ENCODE measurements at places on chromosomes 16 and 17.

GRCh38 chr16:10576390-10577304 lies 3.8 kb downstream of the EMP2 start:
- no peak for DNase-seq

DNA sequence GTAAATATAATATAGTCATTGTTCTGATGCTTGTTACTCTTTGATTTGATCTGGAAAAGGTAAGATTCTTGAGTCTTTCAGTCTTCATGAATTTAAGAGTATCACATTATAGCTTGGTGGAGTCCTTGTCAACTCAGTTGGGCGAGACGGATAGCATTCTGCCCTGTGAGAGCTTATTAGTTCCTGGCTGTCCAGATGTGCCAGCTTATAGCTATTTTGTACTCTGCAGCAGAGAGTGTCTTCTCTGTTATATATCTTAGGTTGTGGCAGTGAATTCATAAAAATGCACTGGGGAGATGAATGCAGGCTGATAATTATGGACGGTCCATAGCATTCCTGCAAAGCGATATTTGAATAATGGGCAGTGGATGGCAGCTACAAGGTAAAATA lies 51.0 kb upstream of the CRISPLD2 start:
- no peak for DNase-seq

GRCh38 chr17:42365136-42365535 lies 23.1 kb downstream of the STAT3 start:
- DNase-seq: no peak

GRCh38 chr17:83193336-83194185 lies 114.2 kb downstream of the METRNL start:
- DNase-seq: no peak

DNA sequence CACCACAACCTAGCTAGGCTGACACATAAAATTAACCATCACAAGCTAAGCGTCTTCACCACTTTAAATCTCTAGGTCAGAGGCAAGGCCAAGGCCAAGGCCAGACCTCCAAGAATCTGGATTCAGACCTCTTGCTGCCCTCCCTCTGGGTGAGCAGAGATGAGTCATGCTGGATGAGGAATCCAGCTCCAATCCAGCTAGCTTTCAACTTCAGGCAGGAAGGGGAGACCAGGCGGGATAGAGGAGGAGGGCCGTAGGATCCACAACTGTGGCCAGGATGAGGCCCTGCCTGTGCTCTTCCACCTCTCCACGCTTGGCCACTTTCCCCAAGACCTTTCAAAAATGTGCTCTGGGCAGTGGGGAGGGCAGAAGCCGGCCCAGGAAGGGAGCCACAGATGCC lies 14.7 kb downstream of the LRRC75A start:
- no peak for DNase-seq

DNA sequence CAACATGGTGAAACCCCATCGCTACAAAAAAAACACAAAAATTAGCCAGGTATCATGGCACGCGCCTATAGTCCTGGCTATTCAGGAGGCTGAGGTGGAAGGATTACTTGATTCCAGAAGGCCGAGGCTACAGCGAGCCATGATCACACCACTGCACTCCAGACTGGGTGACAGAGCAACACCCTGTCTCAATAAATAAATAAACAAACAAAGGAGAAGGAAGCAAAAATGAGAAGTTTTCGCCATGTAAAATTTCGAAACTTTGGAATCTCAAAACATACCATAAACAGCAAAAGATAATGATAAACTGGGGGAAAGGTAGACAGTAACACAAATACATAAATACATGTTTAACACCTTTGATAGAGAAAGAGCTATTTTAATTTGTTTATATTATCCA lies 130.9 kb downstream of the ZFHX3 start:
- no peak for DNase-seq

DNA sequence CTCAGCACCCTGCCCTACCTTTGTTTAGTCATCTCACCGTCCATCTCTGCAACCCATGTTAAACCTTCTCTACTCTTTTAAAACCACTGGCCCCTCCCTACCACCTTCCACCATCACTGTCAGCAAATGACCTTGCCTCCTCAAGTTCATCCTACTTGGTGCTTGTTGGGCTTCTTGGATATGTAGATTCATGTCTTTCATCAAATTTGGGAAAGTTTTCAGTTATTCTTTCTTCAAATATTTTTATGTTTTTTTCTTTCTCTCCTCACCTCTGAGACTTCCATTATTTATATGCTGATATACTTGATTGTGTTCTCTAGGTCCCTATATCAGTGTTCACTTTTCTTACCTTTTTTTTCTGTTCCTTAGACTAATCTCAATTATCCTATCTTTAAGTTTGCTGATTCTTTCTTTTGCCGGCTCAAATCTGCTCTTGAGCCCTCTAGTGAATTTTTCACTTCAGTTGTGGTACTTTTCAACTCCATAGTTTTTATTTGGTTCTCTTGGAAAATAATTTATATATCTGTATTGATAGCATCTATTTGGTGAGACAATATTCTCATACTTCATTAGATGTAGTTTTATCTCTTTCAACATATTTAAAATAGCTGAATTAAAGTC lies 28.7 kb upstream of the ALDH3A2 start:
- DNase-seq: no peak

GRCh38 chr17:29567554-29568330 lies 759 bp upstream of the TP53I13 start:
- peak; percentile 71 for DNase-seq
